ENCODE measurements at places on chromosomes 5 and 9. TPM values are rescaled to one million over a fixed set of nuclear protein-coding genes. Genes with fewer than 3 reads are reported as not detected.
A peak's percentile ranks its signal among the peaks of the same experiment; 100 is the strongest.

VCAN gene
- 0.06 TPM for total RNA-seq

DNA sequence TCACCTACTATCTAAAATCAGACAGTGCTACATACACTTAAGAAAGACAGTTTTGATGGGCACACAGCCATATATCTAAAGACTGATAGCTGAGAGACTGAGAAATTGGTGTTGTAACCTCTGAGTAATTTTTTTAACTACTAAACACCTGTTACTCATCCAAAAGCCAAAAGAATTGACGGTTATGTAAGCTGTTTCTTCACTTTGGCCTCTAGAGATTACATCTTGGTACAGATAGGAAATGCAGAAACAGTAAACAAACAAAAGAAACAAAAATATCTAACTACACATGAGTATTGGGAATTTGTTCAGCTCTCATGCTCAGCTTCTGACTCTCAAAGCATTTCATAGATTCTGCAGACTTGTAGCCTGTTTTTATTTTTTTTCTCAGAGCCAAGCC lies 152.1 kb upstream of the GAS1 start:
- no peaks in the 10 kb centered on the region for H3K36me3 ChIP-seq
- H3K27me3 ChIP-seq, result no peaks in the 10 kb centered on the region
- no peak overlapping the region for H3K27ac ChIP-seq
- DNase-seq, result no peak
- no peaks in the 10 kb centered on the region for H3K4me1 ChIP-seq

- no peaks in the 10 kb centered on the region for H3K4me1 ChIP-seq
- H3K27ac ChIP-seq, result no peak overlapping the region
- H3K27me3 ChIP-seq, result no peaks in the 10 kb centered on the region
- DNase-seq, result no peak
- H3K36me3 ChIP-seq, result no peaks in the 10 kb centered on the region
- no peak overlapping the region for H3K4me3 ChIP-seq
Observed at GRCh38 chr9:83059417-83059816, 3.5 kb downstream of the RASEF start.

DNA sequence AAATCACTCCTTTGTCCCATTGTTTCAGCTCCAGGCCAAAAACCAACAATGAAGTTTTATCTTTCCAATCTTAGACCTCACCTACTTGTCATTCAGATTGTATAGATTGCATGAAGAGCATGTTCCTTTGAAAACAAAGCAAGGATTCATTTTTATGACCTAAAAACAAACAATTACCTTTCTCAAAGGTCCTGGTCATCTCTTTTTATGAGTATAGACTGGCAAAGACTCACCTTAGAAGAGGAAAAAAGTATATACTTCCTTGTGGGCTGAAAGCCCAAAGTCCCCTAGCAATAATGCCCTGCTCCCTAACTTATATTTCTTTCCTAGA lies 28.4 kb upstream of the TLE1 start:
- H3K4me1 ChIP-seq, result no peaks in the 10 kb centered on the region
- H3K36me3 ChIP-seq, result no peaks in the 10 kb centered on the region
- H3K27me3 ChIP-seq, result no peaks in the 10 kb centered on the region
- no peak overlapping the region for H3K27ac ChIP-seq
- DNase-seq, result no peak

GARIN3 gene
- not detected for total RNA-seq

DNA sequence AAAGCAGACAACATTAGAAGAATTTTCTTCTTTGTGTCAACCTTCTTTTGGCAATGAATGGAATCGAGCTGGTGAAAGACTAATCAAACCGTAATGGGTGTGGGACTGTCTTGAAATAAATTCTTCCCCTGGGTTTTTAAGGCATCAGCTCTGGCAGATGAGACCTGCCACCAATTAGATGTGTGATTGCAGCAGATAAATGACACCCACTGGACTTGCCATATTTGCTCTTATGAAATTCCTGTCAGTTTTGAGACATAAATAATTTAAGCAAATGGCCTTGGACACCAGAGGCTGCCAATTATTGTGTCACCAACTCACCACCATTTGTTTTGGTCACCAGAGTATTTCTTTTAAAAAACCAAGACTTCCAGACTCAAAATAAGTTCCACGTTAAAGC lies 135.9 kb upstream of the RGMB start:
- no peak overlapping the region for H3K4me3 ChIP-seq
- no peak overlapping the region for H3K27ac ChIP-seq
- H3K27me3 ChIP-seq, result no peaks in the 10 kb centered on the region
- H3K36me3 ChIP-seq, result no peaks in the 10 kb centered on the region

ADAMTS19 gene
- not detected for total RNA-seq

GRCh38 chr9:72564479-72565281 lies 43.3 kb downstream of the TMC1 start:
- H3K27ac ChIP-seq, result no peak overlapping the region
- H3K36me3 ChIP-seq, result no peaks in the 10 kb centered on the region
- no peaks in the 10 kb centered on the region for H3K27me3 ChIP-seq
- H3K4me3 ChIP-seq, result no peak overlapping the region
- DNase-seq, result no peak

CDC14B gene
- total RNA-seq, result 15.8 TPM

IL3 gene
- not detected for total RNA-seq

- H3K4me3 ChIP-seq, result peak overlapping the region; percentile 41
- no peaks in the 10 kb centered on the region for H3K27me3 ChIP-seq
- H3K4me1 ChIP-seq, result no peaks in the 10 kb centered on the region
- no peak for DNase-seq
- H3K27ac ChIP-seq, result no peak overlapping the region
- no peaks in the 10 kb centered on the region for H3K36me3 ChIP-seq
Observed at GRCh38 chr9:105656131-105656921, 5.9 kb upstream of the TAL2 start.

GRCh38 chr5:113678924-113679575 lies 165.6 kb downstream of the YTHDC2 start:
- H3K4me3 ChIP-seq, result no peak overlapping the region
- H3K27ac ChIP-seq, result no peak overlapping the region
- H3K36me3 ChIP-seq, result no peaks in the 10 kb centered on the region

- H3K4me1 ChIP-seq, result peaks cover 9% of the 10 kb centered on the region
- no peaks in the 10 kb centered on the region for H3K27me3 ChIP-seq
- no peak overlapping the region for H3K27ac ChIP-seq
- DNase-seq, result no peak
Observed at GRCh38 chr5:168612123-168612522, 33.0 kb upstream of the PANK3 start.

INSL6 gene
- total RNA-seq, result not detected

TNFSF8 gene
- total RNA-seq, result 44.2 TPM

GRCh38 chr9:105204416-105204815 lies 40.0 kb upstream of the SLC44A1 start:
- H3K4me1 ChIP-seq, result no peaks in the 10 kb centered on the region
- no peak overlapping the region for H3K27ac ChIP-seq
- H3K36me3 ChIP-seq, result no peaks in the 10 kb centered on the region
- no peaks in the 10 kb centered on the region for H3K27me3 ChIP-seq
- DNase-seq, result no peak

DNA sequence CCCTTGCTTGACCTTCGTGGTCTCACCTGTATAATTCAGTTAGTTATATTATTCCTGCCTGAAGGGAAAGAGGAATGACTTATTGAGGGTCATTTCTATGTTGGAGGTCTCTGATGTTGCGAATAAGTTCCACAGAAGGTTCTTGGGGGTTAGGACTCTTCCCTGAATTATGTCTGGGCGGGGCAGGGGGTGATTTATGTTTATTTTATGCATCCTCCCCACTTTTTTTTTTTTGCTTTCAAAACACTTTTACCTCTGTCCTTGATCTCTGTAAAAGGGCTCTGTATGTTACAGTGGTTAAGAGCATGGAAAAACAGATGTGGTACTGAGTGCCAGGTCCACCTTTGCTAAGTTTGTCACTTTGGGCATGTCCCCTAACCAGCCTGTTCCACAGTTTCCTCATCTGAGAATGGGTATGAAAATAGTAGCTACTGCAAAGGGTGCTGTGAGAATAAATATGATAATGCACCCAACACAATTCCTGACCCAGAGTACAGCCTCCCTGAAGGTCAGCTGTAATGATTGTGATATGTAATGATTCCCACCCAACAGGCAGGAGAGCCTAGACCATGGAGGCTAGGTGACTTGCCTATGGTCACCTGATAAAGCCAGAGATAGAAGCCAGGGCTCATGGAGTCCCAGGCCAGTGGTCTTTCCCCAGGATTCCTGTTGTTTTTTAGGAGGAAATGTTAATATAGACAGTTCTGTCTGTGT lies 54.8 kb downstream of the SLC22A5 start:
- H3K27ac ChIP-seq, result peak overlapping the region; percentile 77
- DNase-seq, result no peak
- peaks cover 13% of the 10 kb centered on the region for H3K36me3 ChIP-seq
- H3K4me3 ChIP-seq, result no peak overlapping the region
- peaks cover 100% of the 10 kb centered on the region for H3K4me1 ChIP-seq

TNIP1 gene
- 233 TPM for total RNA-seq

DNA sequence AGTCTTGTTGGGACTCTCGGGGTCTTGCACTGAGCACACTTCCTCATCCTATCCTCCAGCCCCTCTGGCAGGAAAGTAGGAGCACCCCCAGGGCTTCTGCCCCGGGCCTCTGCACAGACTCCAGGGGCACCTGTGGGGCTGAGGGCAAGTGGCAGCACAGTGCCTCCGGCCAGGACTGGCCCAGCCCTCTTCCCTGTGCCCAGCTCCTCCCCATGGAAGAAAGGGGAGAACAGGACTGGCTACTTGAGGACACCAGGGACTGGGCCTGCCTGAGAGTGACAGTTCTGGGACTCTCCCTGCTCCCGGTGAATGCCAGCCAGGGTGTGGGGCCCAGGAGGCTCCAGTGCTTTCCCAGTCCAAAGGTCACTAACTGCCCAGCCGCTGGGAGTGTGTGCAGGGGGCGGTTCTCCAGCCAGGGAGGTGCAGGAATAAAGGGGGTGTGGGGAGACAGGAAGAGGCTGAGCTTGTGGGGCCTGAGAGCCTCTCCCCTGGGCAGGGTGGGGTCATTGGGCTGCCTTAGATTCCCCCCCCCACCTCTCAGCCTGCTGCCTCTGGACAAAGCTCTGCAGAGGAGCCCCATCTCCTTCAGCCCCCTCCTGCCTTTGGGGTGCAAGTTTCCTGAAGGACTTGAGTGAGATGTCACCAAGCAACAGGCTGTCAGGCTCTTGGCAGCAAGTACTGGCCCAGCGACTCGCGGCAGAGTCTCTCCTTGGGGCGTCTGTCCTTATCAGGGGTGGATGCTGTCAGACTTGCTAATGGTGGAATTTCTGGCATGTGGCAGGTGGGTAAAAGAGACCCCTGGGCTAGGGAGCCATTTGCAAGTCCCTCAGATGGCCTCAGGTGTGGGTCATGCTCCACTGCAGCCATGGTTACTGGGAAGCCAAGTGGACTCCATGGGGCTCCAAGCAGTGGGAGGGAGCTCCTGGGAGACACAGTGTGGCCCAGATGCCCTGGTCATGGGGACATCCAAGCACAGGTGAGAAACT lies 19.1 kb upstream of the JADE2 start:
- no peak overlapping the region for H3K4me3 ChIP-seq
- no peaks in the 10 kb centered on the region for H3K27me3 ChIP-seq
- peaks cover 26% of the 10 kb centered on the region for H3K4me1 ChIP-seq
- H3K36me3 ChIP-seq, result no peaks in the 10 kb centered on the region

GRCh38 chr9:33480976-33481375 lies 7.3 kb upstream of the NOL6 start:
- H3K4me1 ChIP-seq, result no peaks in the 10 kb centered on the region
- H3K27ac ChIP-seq, result no peak overlapping the region
- H3K4me3 ChIP-seq, result no peak overlapping the region

- H3K36me3 ChIP-seq, result no peaks in the 10 kb centered on the region
- no peak overlapping the region for H3K4me3 ChIP-seq
- no peak overlapping the region for H3K27ac ChIP-seq
- no peak for DNase-seq
- H3K4me1 ChIP-seq, result no peaks in the 10 kb centered on the region
Observed at GRCh38 chr5:125038477-125038876, 292.0 kb upstream of the ZNF608 start.

NR2F1-AS1 gene
- total RNA-seq, result not detected

GRCh38 chr5:143635146-143635752 lies 176.7 kb upstream of the HMHB1 start:
- no peak overlapping the region for H3K27ac ChIP-seq
- no peaks in the 10 kb centered on the region for H3K27me3 ChIP-seq
- H3K4me1 ChIP-seq, result no peaks in the 10 kb centered on the region
- no peak for DNase-seq

- no peaks in the 10 kb centered on the region for H3K27me3 ChIP-seq
- peaks cover 12% of the 10 kb centered on the region for H3K4me1 ChIP-seq
- no peak overlapping the region for H3K27ac ChIP-seq
- peaks cover 17% of the 10 kb centered on the region for H3K36me3 ChIP-seq
- no peak overlapping the region for H3K4me3 ChIP-seq
Observed at GRCh38 chr5:40776658-40776977, 20.9 kb upstream of the TTC33 start.

DNA sequence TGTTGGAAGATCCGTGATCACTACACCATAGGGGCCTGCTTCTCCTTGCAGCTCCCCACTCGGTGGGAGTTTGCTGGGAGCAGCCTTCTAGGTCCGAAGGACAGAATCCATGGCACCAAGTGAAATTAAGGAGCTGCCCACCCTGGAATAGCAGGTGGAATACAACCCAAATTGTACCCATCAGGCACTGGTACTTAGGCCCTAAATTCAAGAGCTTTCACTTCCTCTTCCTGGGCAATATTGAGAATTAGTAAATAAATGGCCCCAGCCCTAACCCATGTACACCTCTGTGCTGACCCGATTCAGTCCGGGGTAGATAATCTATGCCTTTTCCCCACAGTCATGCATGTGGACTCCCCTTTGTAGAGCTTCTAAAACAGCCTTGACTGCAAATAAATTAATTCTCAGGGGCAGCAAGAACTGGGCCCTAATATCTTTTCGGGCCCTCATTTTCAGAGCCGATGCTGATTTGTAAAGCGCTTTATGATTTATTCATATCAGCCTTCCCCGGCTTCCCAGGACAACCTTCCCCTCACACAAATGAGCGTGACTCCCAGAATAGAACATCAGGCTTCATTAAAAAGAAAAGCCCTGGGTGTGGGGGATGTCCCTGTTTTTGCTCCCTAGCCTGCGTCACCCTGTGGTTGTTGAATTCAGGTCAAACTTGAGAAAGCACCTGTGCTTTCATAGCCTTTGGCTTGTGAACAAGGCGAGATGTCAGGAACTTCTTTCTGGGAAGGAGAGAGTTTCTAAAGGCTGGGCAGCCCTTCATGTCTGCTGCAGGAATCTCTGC lies 126.1 kb upstream of the TBC1D2 start:
- H3K4me1 ChIP-seq, result no peaks in the 10 kb centered on the region
- H3K36me3 ChIP-seq, result no peaks in the 10 kb centered on the region
- H3K27me3 ChIP-seq, result no peaks in the 10 kb centered on the region

DNA sequence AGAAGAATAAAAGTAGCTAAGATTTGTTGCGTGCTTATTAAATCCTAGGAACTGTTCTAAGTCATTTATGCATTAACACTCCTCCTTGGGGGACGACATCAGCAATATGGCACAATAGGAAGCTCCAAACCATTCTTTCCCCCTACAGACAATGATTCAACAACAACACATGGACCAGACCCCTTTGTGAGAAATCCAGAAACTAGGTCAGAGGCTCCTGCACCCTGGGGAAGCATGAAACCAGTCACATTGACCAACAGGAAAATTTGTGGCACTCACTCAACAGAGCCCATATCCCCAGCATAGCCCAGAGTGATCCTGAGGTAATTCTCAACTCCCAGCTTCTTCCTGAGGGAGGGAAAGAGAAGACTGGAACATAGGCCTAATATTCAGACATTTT lies 294.4 kb downstream of the HINT1 start:
- no peak for DNase-seq
- H3K4me3 ChIP-seq, result no peak overlapping the region
- H3K27ac ChIP-seq, result no peak overlapping the region
- no peaks in the 10 kb centered on the region for H3K27me3 ChIP-seq

SPINK6 gene
- total RNA-seq, result not detected
